ENCODE measurements at places on chromosomes 16 and 17.

DNA sequence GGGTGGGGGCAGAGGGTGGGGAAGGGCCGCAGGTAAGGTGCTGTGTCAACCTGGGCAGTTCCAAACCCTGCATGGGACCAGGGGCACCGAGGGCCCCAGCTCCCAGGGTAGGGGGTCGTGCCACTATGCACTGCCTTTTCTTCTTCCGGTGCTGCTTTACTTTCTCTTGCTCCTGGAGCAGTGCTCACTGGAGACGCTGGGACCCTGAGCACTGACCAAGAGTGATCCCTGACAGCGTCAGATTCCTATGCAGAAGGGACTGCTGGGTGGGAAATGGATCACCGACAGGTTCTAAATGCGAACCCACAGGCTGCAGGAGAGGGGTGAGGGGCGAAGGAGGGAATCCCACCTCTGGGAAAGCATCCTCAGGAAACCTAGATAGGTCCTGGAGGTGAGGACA lies 470.1 kb downstream of the SOX9 start:
- DNase-seq, result no peak

DNA sequence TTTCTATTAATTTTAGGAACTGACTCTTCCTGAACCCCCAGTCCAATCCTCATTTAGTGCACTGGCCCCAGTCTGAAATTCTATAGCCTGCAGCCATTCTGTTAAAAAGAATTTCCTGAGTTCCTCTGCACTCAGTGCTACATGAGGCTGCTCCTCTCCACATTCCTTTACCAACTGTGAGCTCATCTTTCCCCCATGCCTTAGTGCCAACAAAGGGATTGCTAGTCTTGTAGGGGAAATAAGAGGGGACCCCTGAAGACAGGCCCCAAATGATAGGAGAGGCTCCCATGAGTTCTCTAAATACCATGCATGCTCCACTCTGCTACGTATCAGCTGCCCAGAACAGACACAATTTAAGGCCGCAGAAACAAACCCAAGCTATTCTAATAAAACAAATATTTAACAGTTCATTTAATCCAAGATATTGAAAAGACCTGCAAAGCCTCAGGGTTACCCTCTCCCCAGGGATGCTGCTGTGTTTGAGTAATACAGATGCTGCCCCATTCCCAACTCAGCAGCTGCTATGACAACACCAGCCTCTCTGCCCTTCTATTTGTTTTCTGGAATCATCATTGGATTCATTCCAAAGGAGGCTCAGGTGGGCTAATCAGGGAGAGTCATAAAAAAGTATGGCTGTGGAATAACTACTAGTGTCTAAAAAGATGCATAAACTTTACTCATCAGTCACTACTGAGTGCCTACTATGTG lies 228.5 kb downstream of the TOX3 start:
- DNase-seq, result no peak

GRCh38 chr17:36498155-36498554 lies 11.7 kb downstream of the ZNHIT3 start:
- DNase-seq, result no peak

GRCh38 chr16:89200850-89201411 lies 594 bp upstream of the SLC22A31 start:
- no peak for DNase-seq

- no peak for DNase-seq
Measured at GRCh38 chr17:77722366-77722765, 236.1 kb upstream of the TNRC6C start.

GRCh38 chr16:81709016-81709900 lies 69.8 kb upstream of the PLCG2 start:
- no peak for DNase-seq

DNA sequence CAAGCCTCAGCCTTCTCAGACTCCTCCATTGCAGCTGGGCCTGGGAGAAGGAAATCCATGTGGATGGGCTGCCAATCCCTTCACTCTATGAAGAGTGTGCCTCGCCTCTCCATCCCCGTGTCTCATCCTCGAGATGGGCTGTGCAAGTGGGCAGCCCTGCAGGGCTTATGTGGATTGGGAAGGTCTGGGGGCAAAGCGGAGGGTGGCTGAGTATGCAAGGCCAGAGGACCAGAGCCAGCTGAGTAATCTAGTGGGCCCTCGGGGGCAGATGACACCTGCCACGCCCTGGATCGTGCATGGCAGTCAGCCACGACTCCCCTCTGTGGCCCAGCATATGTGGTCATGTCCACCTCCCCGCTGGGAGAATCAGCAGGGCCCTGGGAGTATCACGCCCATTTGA lies 78.9 kb downstream of the IRX5 start:
- no peak for DNase-seq

- peak; percentile 73 for DNase-seq
Measured at GRCh38 chr17:43907425-43907981, at the start of gene MPP2. Gene MPP2 (minus strand): TSS chr17:43907536. CDS start chr17:43904460, 3,076 bp downstream.

- DNase-seq, result no peak
Measured at GRCh38 chr17:55825213-55825612, 74.4 kb downstream of the PCTP start.

DNA sequence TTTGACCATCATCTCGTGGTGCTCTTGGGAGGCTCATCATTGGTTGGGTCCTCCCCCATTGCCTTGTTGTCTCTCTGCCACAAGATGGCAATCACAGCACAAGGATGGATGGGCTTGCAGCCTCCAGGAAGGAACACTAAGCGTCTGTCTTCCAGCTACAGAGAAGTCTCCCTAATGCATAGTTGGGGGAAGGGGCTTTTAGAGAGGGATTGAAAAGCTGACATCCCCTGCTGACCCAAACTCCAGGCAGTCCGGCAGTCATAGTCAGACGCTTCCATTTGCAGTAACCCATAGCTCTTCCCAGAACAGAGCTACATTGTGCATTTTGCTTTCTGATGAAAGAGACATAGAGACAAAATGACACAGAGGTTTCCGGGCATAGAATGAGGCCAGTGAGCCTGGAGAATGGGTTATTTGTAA lies 111.4 kb downstream of the UTP18 start:
- DNase-seq, result peak; percentile 12

DNA sequence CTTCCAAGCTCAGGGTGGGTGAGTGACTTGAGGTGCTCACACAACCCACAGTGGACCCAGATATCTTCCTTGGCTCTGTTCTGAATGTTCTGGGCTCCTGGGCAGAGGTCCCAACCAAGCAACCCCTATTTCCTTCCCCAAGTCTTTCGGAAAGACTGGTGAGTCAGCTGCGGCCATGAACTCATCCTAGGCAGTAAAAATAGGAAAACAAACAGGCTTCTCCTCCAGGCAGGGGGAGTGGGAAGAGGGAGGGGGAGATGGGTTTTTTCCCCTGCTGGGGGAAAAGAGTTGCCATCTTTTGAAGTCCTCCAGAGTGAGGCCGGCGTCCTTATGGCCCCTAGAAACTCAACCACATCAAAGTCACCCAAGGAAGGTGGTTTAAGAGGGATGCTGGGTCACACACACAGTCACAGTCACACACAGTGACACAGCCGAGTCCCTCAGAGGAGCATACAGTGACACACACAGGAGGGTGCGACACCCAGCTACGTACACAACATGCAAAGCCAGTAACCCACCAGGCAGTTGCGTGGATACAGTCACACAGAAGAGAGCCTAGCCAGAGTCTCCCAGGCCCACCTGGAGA lies 16.0 kb upstream of the DLX4 start:
- DNase-seq, result no peak

DNA sequence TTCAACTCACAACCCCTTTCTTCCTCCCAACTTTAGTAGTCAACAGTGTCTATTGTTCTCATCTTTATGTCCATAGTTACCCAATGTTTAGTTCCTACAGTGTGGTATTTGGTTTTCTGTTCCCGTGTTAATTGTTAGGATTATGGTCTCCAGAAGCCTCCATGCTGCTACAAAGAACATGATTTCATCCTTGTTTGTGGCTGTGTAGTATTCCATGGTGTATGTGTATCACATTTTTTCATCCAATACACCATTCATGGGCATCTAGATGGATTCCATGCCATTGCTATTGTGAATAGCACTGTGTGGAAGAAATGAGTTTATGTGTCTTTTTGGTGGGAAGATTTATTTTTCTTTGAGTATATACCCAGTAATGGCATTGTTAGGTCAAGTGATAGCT lies 420.3 kb downstream of the XYLT1 start:
- DNase-seq, result no peak

DNA sequence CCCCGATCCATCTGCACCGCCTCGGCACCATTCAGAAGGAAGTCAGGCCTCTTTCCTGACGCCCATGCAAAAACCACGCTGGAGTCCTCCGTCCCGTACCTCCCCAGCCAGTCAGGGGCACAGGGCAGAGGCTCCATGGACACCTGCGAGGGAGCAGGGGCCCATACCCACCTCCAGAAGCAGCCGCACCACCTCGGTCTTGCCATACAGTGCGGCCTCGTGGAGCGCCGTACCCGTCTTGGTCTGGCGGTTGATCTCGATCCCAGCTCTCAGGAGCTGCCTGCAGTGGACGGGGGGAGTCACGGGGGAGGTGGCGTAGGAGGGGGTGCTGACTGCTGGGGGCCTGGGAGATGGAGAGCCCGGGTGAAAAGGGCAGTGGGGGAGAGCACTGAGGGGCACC lies 9.2 kb downstream of the CASKIN2 start:
- DNase-seq, result no peak

GRCh38 chr17:81695801-81696200 lies 7.4 kb upstream of the MRPL12 start:
- no peak for DNase-seq

DNA sequence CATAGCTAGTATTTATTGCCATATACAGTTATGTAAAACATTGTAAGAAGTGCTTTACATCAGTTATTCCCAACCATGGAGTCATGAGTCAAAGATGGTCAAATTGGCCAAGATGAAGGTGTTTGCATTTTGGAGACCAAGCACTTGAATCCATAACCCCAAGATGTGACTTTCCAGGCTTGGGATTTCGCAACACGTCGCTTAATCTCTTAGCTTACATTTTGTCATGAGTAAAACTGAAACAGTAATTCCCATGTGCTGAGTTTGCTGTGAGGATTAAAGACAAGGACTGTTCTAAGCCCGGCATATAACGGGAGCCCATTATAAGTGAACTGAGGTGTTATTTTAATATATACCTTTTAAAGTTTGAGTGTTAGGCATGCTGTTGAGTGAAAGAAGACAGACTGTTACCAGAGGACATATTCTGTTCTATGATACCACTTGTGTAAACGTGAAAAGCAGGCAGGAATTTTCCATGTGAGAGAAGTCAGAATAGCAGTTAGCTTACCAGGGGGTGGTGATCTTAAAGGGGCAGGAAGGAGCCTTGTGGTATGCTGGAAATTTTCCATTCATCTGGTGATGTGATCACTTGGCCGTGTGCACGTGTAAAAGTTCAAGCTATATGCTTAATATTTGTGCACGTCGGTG lies 484.9 kb downstream of the WWOX start:
- DNase-seq, result no peak

- DNase-seq, result no peak
Measured at GRCh38 chr17:18203308-18203707, 19.7 kb downstream of the ALKBH5 start.

DNA sequence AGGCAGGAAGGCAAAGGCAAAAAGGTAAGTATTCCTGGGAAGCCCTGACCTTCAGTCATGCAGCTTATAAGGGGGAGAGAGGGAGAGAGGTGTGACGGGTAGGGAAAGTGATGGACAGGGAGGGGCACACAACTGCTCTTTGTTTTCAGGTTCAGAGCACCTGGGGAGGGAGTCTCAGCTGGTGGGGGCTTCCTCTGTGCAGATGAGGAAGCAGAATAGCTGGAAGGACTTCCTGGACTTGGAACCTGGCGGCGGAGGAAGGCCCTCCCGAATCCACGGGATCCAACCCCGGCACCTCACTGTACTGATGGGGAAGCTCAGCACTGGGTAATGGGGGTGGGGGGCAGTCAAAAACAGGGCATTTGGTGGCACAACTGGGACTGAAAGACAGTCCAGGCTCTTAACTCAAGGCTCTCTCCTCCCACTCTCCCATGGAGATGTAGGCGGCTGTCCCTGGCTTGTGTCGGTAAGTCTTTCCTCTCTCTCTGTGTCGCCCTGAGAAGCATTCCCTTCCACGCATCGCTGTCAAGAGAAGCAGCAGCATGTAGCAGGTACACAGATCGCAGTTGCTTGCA lies 11.9 kb upstream of the PITPNM3 start:
- no peak for DNase-seq

- DNase-seq, result no peak
Measured at GRCh38 chr16:4435337-4436067, 9.8 kb downstream of the DNAJA3 start.

DNA sequence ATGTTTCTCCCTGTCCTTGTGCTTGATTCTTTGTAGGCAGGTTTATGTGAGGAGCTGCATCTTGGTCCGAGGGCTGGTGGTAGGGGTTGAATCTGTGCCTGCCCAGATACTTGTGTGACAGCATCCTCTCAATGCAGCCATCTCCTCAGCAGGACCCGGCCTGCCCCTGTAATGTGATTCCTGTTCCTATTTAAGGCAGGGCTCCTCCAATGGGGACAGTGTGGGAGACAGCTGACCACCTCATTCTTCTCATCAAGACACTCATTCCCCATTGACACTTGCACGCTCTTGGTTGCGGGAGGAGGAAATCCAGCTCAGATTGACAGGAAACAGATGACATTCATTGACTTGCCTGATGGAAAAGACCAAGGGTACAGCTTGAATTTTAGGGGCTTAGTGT lies 384.5 kb downstream of the CPPED1 start:
- no peak for DNase-seq

DNA sequence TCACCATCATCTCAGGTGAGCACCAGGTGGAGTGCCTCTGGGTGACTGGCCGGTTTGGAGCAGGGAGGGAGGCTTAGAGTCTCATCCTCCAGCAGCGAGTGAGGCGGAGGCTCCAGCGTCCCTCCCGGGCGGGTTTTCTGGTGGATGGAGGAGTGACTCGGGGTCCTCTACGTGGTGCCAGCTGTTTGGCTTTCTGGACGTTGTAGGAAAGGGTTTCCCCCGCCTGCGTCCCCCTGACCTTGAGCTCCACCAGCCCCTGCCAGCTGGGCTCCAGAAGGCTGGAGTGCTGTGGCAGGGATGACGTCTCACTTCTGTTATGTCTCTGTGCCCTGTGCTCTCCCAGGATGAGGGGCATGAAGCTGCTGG lies 522 bp downstream of the DNASE1 start:
- no peak for DNase-seq

GRCh38 chr17:42743595-42744282 lies 1.1 kb downstream of the EZH1 start:
- no peak for DNase-seq

DNA sequence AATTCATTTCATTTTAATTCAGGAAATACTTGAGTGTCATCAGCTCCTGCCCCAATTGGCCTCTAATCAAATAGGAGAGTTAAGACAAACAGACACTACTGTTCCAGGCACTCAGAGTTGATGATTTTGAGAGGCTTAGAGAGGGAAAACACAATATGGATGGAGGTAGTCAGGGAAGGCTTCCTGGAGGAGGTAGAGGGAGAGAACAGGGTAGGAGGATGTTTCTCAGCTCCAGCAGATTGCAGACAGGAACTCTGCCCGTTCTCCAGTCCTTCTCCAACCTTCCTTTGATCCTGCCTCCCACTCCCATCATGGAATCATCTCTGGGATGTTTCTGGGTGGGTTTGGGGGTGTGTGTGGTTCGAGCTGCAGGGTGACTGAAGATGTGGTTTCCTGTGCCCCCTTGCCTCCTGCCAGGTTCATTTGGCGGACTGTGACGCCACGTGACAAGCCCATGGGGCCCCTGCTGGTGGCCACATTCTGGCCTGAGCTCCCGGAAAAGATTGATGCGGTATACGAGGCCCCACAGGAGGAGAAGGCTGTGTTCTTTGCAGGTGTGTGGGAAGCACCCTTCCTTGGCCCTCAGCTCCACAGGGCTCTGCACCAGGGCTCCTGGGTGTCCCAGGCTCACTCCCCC lies 12.2 kb upstream of the LPCAT2 start:
- DNase-seq, result no peak

GRCh38 chr17:80408872-80409271 lies 6.1 kb upstream of the ENDOV start:
- DNase-seq, result no peak

Measured in germinal center (tissue), 1 donor.